ENCODE measurements at places on chromosomes 7 and 10.

DNA sequence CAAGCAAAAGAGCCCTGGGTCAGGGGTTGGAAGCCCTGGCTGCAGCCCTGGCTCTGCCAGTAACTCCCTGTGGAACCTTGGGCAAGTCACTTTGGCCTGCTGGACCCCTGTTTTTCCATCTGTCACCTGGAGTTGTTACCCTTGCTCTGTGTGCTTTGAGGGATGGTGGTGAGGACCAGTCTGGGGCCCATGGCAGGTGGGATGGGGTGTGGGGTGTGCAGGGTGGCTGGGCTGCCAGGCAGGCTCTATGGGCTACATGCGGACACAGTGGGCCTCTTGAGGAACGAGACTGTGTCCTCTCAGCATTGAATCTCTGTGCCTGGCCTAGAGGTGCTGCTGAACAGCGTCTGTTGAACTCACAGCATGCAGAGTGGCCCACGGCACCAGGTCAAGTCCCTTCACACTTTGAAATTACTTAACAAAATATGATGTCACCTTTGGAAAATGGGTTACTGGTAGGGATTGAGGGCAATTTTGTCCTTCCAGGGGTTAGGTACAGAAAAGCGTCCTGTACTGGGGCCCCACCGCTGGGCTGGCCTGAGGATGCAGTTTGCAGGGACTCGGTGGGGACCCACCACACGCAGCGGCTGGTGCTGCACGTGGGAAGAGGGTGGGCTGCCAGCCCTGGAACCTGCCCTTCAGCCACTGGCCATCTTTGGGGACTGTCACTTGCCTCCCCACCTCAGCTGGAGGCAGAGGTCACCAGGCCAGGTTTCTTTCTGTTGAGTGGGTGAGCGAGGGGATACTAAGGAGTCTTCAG lies 45.3 kb downstream of the PRF1 start:
- no peak for DNase-seq

DNA sequence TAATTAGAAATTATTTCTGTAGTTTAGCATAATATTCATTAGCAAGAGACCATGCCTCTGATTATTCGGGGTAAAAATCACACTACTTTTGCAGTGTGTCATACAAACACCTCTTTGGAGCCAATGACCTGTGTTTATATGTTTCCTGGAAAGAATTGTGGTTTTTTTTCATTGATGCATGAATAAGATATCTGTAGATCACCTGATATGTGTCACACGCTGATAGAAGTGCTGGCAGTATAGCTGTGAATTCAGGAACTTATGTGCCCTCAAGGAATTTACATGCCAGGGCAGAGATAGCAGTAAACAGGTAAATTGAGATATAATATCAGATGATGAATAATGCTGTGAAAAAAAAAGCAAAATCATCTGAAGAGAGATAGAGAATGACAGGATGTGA lies 118.2 kb downstream of the VPS50 start:
- no peak for DNase-seq

- DNase-seq = peak; percentile 74
Observed at GRCh38 chr10:59434463-59435321, 72.3 kb upstream of the FAM13C start.

DNA sequence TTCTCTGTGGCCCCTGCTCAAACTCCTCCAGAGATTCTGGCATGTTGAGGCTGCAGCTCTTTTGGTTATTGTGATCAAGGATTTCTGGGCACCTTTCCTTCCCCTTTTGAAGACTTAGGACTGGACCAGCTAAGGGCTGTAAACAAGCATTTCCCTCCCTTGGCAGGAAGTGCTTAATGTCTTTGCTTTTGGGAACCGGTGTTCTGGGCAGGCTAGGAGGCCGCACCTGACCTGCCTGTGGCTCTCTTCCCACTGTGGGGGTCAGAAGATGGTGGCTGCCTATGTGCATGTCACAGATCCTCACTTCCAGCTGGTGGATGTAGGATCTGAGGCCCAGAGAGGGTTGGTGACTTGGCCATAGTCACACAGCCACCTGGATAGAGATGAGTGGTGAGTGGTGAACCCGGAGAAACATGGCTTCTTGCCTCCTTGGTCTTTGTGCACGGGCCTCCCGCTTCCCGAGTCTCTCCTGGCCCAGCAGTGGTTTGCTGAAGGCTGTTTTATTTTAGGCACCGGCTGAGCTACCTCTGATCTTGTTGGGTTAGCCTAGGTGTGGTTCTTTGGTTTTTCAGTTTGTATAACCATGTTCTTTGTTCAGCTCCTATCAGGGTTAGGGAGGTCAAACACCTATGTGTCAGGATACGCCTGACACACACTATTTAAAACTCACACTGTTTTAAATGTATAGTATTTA lies 82.0 kb downstream of the GRK5 start:
- DNase-seq = no peak

GRCh38 chr7:106731646-106732444 lies 70.9 kb upstream of the CCDC71L start:
- DNase-seq = peak; percentile 89

DNA sequence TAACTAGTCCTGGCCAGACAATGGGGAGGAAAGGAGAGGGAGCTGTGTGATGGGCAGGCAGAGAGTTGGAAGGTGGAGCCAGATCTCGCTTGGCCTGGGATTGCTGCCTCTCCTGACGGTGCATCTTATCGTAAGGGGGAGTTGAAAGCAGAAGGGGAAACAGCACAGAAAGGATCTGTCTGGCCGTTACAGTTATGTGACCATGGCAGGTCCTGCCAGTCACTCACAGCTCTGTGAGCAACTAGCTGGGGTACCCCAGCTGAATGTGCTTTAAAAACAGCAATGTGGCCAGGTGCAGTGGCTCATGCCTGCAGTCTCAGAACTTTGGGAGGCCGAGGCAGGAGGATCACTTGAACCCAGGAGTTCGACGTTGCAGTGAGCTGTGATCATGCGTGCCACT lies 8.1 kb downstream of the BLVRA start:
- no peak for DNase-seq

Data from LHCN-M2 (cell line).